Effector CD4-positive, alpha-beta T cell (primary cell): ENCODE measurements at places on chromosomes 7 and 10.

- no peak for DNase-seq
Measured at GRCh38 chr7:114293289-114294012, 121.2 kb upstream of the FOXP2 start.

DNA sequence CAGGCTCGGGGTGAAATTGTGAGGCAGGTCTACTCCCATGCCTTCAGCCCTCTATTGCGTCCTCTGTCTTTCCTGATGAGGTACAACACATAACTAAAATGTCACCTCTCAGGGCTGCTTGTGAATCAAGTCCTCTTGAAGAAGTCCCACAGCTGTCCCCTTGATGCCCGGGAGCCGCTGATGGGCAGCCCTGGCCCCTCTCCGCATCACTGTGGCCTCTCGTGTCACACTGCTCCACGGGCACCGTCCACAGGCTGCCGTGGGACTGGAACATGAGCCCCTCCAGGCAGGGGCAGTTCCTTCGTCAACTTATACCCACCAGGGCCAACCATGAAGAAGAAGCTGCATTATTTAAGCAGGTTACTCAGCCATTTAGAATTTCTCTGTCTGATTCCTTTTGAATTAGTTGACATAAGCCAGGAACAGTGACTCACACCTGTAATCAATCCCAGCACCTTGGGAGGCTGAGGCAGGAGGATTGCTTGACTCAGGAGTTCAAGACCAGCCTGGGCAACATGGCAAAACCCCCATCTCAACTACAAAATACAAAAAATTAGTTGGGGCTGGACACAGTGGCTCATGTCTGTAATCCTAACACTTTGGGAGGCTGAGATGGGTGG lies 58.5 kb upstream of the UBE3C start:
- DNase-seq, result no peak

DNA sequence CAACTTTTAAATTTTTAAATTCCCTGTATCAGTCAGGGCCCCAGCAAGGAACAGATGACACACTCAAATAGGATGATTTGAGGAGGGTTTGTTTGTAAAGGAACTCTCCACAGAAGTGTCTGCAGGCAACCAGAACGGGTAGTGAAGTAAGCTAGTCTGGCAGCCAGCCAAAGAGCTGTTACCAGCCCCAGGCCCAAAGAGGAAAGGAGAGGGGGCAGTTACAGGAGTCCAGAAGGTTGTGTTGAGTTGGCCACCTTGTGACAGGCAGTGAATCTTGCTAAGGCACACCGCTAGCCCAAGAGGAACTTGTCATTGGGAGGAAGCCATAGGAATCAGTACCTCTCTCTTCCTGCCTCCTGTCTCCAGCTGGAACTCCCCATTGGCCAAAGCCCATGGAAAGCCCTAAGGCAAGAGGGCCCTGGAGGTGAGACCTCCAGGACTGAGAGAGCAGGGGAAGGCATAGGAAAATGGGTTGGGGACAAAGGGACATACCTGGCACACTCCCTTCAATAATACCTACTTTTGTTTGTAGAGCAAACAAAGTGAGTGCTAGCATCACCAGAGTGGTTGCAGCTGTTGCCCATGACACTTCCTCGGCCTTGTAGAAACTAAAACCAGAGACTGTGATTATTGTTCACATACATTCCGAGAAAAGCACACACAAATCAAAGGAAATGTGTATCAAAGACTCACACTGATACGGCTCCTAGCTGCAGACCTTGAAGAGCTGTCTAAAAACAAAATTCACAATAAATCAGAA lies 25.4 kb upstream of the GATAD1 start:
- DNase-seq, result no peak

GRCh38 chr10:80280071-80280800 lies 9.2 kb downstream of the MAT1A start:
- no peak for DNase-seq

GRCh38 chr10:7610026-7610425 lies 56.7 kb downstream of the ITIH5 start:
- no peak for DNase-seq

GRCh38 chr10:93904901-93905300 lies 11.1 kb downstream of the SLC35G1 start:
- DNase-seq, result no peak

DNA sequence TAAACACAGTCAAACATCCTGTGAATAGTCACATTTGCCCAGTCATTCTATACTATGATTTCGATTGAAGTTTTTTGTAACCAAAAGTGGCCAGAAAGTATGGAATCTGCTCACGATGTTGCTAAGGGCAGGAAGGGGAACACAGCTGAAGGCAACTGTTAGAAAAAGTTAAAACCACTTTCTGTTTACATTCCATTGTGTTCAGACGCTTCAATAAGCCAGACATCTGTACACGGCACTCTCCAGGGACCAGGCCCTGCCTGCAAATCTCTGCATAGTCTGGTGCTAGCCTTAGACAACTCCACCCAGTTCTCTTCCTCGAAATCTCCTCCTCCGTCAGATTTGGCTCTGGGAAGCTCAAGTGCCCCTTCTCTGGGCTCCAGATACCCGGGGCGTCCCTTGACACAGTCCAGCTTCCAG lies 17.1 kb upstream of the TMEM120A start:
- DNase-seq, result no peak

DNA sequence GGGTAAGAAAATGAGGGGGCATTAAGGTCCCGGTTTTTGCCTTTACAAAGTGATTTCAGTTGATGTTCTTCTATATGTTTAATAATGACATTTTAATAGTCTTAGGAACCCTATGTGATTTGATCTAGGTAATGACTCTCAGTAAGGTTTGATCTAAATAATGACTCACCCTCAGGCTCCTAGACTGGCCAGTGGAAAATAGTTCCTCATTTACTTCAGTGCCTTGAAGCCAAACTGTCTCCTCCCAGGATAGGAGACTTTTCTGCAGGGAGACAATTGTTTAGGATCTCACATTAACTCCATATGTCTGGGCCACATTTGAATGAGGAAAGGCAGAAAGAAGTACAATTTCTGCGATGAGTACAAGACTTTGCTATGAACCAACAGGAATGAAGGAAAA lies 1331.9 kb downstream of the XPNPEP1 start:
- DNase-seq, result no peak

DNA sequence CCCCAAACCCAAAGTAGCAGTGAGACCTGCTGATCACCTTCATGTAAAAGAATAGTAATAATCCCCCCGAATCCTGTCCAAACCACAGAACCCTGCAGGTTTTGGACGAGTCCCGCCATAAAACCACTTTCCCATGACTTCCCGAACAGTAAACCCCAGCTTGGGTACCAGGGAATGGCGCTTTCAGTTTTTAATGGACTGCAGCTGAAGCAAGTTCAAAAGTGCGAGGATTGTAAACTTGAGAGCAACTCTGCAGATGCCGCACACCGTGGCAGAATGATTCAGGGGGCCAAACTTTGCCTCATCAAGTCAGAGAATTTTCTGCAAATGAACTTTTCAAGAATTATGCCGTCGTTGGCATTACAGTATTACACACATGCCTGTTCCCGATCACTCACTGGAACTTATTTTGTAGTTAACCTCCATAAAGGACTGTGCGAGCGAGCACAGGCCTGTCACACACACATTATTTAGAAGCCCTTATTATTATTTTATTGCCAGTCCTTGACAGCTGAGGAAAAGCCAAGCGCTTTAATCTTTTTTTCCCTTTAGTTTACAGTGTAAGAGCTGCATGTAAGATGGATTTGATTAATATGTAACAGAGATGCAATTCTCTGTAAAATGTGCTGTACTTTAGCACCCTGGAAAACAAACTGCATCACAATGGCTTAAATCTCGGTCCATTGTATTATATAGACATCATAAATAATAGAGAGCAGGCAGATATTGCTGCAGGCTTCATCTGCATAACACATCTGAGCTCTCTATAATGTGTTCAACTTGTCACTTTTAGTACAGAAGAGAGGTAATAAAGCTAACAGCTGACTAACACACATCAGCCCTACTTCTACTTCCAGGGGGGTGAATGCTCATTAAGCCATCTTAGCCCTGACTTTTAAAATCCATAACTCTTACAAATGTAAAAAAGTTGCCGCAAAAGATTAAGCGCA lies 493.5 kb upstream of the GALNT17 start:
- no peak for DNase-seq

GRCh38 chr7:27346531-27347275 lies 104.1 kb downstream of the EVX1 start:
- no peak for DNase-seq

DNA sequence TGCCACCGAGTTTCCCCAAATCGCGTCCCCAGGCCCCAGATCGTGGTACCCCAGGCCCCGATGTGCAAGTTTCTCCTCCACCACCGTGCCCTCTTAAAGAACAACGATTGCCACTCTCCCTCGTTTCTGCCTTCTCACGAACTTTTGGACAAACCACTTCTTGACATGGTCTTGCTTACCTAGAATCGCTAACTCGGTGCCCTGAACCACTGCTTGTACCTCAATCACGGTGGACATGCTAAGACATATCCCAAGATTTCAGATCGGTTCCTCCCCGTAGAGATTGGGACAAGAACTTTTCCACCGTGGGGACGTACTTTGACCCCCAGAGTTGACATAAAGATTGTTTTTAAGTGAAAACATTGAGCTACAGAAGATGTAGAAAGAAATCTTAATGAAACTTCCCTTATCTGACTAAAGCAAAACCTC lies 477 bp upstream of the ZC3HAV1 start:
- no peak for DNase-seq

DNA sequence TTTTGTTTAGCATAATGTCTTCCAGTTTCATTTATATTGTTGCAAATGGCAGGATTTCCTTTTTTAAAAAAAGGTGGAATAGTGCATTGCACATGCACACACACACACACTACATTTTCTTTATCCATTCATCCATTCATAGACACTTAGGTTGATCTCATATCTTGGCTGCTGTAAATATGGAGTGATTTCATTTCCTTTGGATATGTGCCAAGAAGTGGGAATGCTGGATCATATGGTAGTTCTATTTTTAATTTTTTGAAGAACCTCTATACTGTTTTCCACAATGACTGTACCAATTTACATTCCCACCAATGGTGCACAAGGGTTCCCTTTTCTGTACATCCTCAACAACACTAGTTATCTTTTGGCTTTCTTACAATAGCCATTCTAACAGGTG lies 68.9 kb downstream of the EBLN1 start:
- DNase-seq, result no peak

DNA sequence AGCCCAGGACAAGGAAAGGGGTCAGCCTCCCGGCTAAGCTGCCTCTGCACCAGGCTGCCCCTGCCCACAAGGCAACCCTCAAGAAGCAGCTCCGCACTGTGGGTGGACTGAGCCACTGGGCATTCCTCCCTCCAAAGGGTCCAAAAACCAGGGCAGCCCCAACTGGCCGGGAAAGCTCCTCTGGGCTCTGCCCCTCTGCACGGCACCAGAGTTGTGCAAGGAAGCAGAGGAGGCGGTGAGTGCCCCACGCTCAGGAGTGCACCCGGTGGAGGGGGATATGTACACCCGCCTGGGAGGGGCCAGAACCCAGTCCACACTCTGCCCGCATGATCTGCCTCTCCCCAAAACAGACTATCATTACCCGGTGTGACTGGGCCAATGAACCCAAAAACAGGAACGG lies 43.8 kb downstream of the PTPRN2 start:
- DNase-seq, result no peak

DNA sequence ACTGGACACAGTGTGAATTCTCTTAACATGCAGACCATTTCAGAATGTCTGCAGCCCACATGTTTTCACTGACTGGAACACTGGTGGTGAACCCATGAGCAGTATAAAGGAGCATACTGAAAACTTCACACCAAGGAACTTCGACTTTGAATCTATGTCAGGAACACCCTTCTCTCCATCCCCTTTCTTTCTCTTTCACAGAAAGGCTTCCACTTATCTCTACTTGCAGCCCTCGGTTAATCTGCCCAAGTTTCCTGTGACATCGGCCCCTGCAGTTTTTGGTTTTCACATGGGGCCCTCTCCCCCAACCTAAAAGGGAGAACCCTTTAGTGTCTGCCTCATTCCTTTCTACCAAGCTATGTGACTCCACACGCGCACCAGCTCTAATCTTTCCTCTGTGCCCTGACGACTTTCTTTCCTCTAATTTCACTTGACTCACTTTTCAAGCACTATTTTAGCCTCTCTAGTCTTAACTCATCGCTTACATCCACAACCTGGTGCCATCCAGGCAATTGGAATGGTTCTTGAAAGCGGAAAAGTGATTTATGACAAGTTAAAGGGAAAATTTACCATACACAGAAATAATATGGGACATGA lies 70.1 kb downstream of the RELN start:
- no peak for DNase-seq

GRCh38 chr7:106448992-106449859 lies 164.4 kb upstream of the NAMPT start:
- no peak for DNase-seq

DNA sequence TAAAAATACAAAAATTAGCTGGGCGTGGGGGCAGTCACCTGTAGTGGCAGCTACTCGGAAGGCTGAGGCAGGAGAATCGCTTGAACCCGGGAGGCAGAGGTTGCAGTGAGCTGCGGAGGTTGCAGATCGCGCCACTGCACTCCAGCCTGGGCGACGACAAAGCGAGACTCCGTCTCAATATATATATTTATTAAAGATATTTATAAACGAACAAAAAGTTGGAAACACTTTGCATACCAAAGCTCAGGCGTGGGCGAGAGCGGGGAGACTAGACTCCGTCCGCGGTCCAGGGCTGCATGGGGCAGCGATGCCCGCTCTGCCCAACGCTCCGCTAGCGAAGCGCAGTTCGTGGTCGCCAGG lies 7.9 kb upstream of the CRYGN start:
- no peak for DNase-seq

DNA sequence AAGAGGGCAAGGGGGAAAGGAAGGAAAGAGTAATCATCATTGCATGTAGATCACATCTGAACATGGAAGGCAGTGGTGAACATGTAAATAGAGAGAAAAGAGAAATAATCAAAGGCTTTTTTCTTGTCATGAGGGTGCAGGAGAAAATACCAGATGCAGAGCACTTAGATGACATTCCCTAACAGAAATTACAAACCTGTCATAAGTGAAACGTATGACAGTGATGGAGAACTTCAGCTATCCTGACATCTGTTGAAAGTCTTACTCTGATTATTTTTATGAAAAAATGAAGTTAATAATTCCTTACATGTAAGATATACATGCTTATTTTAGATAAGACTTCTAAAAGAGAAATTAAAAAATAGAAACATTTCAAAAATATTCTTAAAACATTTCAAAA lies 54.7 kb downstream of the BRAF start:
- DNase-seq, result no peak

DNA sequence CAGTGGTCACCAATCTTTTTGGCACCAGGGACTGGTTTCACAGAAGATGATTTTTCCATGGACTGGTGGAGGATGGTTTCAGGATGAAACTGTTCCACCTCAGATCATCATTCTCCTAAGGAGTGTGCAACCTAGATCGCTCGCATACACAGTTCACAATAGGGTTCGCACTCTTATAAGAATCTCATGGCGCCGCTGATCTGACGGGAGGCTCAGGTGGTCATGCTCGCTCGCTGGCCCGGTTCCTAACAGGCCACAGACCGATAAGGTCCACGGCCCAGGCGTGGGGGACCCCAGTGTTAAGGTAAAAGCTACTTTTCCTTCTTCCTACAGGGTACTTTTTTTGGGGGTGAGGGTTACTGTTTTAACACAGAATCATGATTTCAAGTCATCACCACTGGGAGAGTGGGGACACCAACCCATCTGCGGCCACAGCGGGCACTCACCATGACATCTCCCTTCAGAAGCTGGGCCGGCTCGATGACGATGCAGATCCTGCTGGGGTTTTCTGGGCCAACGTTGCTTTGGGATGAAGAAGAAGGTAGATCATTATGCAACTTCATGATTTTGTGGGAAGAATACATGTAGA lies 170.5 kb downstream of the TNS3 start:
- DNase-seq, result no peak
